ENCODE measurements at places on chromosomes 5 and 9. TPM values are rescaled to one million over a fixed set of nuclear protein-coding genes. Genes with fewer than 3 reads are reported as not detected.
A peak's percentile ranks its signal among the peaks of the same experiment; 100 is the strongest.

DNA sequence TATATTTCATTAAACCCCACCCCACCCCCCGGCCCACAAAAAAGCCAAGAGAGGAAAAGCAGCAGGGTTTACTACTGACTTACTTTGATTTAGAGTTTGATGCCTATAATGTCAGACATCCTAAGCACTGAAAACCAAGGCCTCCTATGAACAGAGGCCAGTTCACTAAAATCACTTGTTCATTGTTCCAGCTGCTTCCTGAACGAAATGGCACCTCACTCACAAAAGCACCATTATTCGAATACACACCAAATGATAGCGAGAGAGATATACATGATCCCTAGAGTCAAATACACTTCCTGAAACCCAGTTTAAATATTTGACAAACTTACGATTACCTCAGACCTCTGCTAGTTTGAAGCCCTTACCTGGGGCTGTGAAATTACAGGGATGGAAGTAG lies 66.6 kb downstream of the LPAR1 start:
- no peak overlapping the region for H3K27ac ChIP-seq
- no peak for DNase-seq
- H3K36me3 ChIP-seq: peaks cover 40% of the 10 kb centered on the region
- no peaks in the 10 kb centered on the region for H3K27me3 ChIP-seq
- peaks cover 29% of the 10 kb centered on the region for H3K4me1 ChIP-seq
- H3K4me3 ChIP-seq: no peak overlapping the region

- no peak overlapping the region for H3K27ac ChIP-seq
- no peak overlapping the region for H3K4me3 ChIP-seq
- H3K4me1 ChIP-seq: no peaks in the 10 kb centered on the region
- no peaks in the 10 kb centered on the region for H3K36me3 ChIP-seq
These were observed 617.0 kb upstream of the CDH18 start for GRCh38 chr5:20604992-20605391.

- H3K4me3 ChIP-seq: no peak overlapping the region
- H3K36me3 ChIP-seq: no peaks in the 10 kb centered on the region
- DNase-seq: peak; percentile 9
- no peak overlapping the region for H3K27ac ChIP-seq
These were observed 57.2 kb upstream of the HAPLN1 start for GRCh38 chr5:83777856-83778255.

DNA sequence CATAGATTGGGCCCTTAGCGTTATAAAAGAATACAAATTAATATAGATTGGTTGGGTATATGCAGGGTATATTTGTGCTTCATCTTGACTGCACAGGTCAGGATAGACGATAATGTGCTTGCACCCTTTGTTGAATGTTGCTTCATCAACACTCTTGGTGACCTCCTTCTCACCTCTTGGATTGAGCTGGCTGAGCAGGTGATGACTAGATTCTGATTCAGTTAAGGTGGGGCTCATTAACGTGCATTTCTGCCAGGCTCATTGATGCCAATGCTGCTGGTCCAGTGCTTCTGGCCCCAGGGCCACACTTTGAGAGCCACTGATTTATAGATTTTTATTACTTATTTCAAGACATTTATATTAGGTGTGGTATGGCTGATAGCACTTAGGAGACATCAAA lies 27.7 kb downstream of the PCSK5 start:
- no peak overlapping the region for H3K27ac ChIP-seq
- DNase-seq: no peak

GRCh38 chr5:81783401-81783800 lies 32.5 kb upstream of the SSBP2 start:
- peak overlapping the region; percentile 12 for H3K4me3 ChIP-seq
- no peak for DNase-seq
- H3K27ac ChIP-seq: peak overlapping the region; percentile 33
- H3K4me1 ChIP-seq: peaks cover 36% of the 10 kb centered on the region
- H3K27me3 ChIP-seq: no peaks in the 10 kb centered on the region

DNA sequence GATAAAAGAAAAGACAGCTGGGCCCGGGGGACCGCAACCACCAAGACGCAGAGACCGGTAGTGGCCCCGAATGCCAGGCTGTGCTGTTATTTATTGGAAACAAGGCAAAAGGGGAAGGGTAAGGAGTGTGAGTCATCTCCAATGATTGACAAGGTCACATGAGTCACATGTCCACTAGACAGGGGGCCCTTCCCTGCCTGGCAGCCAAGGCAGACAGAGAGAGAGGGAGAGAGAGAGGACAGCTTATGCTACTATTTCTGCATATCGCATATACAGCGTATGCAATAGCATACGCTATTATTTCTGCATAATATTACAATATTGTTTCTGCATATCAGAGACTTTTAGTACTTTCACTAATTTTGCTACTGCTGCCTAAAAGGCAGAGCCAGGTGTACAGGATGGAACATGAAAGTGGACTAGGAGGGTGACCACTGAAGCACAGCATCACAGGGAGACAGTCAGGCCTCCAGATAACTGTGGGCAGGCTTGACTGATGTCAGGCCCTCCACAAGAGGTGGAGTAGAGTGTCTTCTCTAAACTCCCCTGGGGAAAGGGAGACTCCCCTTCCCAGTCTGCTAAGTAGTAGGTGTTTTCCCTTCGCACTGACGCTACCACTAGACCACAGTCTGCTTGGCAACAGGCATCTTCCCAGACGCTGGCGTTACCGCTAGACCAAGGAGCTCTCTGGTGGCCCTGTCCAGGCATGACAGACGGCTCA lies 50.3 kb downstream of the RFX3 start:
- H3K27ac ChIP-seq: no peak overlapping the region
- no peaks in the 10 kb centered on the region for H3K36me3 ChIP-seq
- no peak for DNase-seq

DNA sequence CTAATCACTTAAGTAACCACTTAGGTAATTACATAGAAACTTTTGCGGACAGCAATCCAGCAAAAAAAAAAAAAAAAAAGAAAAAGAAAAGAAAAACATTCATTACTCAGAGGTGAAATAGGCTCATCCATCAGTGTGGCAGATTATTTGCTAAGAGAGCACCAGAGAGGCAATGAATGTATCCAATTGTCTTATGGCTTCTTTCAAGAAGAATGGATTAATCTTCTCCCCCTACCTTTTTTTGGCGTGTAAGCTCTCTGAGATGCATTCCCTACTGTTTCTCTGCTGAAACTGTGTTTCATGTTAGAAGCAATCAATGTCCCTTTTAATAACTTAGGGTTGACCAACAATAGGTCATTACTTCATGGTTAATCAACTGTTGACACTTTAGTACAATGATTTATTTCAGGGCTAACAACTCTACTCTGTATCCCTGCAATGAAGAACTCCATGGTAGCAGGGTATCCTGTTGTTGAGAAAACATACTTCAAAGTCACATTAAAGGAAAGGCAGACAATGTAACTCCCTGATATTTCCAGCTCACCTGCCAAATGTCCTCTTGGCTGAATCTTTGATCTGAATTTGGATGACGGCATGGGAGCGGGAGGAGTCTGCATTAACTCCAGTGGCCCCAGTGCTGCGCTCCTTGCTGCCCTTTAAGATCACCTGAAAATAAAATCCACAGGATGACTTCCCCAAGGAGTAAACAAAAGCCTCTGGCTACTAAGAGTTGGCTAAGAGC lies 57.6 kb downstream of the KIF24 start:
- no peak overlapping the region for H3K27ac ChIP-seq
- H3K36me3 ChIP-seq: no peaks in the 10 kb centered on the region
- no peak overlapping the region for H3K4me3 ChIP-seq
- no peaks in the 10 kb centered on the region for H3K27me3 ChIP-seq
- H3K4me1 ChIP-seq: no peaks in the 10 kb centered on the region
- no peak for DNase-seq

The CDKN2AIPNL gene
- 17.4 TPM for total RNA-seq

GRCh38 chr5:118832974-118833373 lies 155.4 kb downstream of the DTWD2 start:
- H3K36me3 ChIP-seq: no peaks in the 10 kb centered on the region
- H3K4me1 ChIP-seq: no peaks in the 10 kb centered on the region
- DNase-seq: no peak
- H3K4me3 ChIP-seq: no peak overlapping the region
- H3K27me3 ChIP-seq: no peaks in the 10 kb centered on the region

- DNase-seq: no peak
- H3K4me1 ChIP-seq: peaks cover 8% of the 10 kb centered on the region
- peaks cover 23% of the 10 kb centered on the region for H3K27me3 ChIP-seq
- H3K36me3 ChIP-seq: no peaks in the 10 kb centered on the region
These were observed 12.4 kb upstream of the PTPN3 start for GRCh38 chr9:109510506-109510905.

The PIP5KL1 gene
- 3.5 TPM for total RNA-seq

- no peaks in the 10 kb centered on the region for H3K36me3 ChIP-seq
- no peaks in the 10 kb centered on the region for H3K4me1 ChIP-seq
- H3K4me3 ChIP-seq: no peak overlapping the region
- no peak overlapping the region for H3K27ac ChIP-seq
- H3K27me3 ChIP-seq: no peaks in the 10 kb centered on the region
- no peak for DNase-seq
These were observed 7.5 kb downstream of the SLC22A5 start for GRCh38 chr5:132376694-132377641.

- no peak overlapping the region for H3K4me3 ChIP-seq
- DNase-seq: no peak
- no peaks in the 10 kb centered on the region for H3K4me1 ChIP-seq
These were observed 57.9 kb downstream of the SHC3 start for GRCh38 chr9:89120704-89121103.

GRCh38 chr9:16626577-16627130 lies 243.8 kb downstream of the BNC2 start:
- peak overlapping the region; percentile 18 for H3K4me3 ChIP-seq
- no peaks in the 10 kb centered on the region for H3K36me3 ChIP-seq
- H3K27me3 ChIP-seq: no peaks in the 10 kb centered on the region
- peak; percentile 8 for DNase-seq
- peaks cover 45% of the 10 kb centered on the region for H3K4me1 ChIP-seq

DNA sequence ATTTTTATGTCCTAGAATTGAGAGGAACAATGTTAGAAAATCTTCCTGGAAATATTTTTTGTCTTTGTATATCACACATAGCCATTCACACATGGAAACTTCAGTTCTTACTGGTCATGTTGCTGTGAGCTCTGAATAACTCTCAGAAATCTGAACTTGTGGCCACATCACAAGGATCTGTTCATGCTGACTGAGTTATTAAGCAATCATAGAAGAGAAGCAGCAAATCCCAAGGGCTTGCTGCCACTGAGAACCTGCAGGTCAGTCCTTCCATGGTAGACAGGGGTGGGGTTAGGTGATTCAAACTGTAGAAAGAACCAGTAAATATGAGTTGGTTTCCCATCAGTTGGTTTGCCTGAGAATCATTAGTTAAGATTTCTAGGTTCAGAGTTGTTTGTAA lies 27.6 kb downstream of the SGCD start:
- H3K4me1 ChIP-seq: peaks cover 10% of the 10 kb centered on the region
- H3K4me3 ChIP-seq: no peak overlapping the region
- H3K27ac ChIP-seq: no peak overlapping the region
- no peak for DNase-seq
- H3K36me3 ChIP-seq: no peaks in the 10 kb centered on the region

- no peak for DNase-seq
- H3K36me3 ChIP-seq: peaks cover 14% of the 10 kb centered on the region
- no peaks in the 10 kb centered on the region for H3K27me3 ChIP-seq
- no peak overlapping the region for H3K27ac ChIP-seq
- no peak overlapping the region for H3K4me3 ChIP-seq
- no peaks in the 10 kb centered on the region for H3K4me1 ChIP-seq
These were observed 3.7 kb upstream of the BAAT start for GRCh38 chr9:101388507-101388993.

- DNase-seq: no peak
- no peaks in the 10 kb centered on the region for H3K27me3 ChIP-seq
- H3K27ac ChIP-seq: peak overlapping the region; percentile 97
- H3K4me3 ChIP-seq: no peak overlapping the region
- no peaks in the 10 kb centered on the region for H3K36me3 ChIP-seq
These were observed 28.4 kb downstream of the RUSC2 start for GRCh38 chr9:35518225-35518821.

DNA sequence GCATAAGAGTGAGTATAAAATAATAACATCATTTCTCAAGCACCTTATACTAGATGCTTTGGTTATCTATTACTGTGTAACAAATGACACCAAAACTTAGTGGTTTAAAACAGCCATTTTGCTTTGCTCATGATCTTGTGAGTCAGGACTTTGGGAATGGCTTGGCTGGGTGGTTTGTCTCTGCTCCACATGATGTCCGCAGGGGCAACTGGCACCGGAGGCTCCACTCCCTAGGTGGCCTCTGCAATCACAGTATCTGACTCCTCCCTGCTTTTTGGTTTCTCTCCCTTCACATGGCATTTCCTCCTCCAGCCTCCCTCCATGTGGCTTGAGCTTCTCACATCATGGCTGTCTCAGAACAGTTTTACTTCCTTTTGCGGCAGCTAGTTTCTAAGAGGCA lies 259.5 kb downstream of the GAS1 start:
- no peaks in the 10 kb centered on the region for H3K36me3 ChIP-seq
- H3K4me1 ChIP-seq: no peaks in the 10 kb centered on the region
- H3K27me3 ChIP-seq: peaks cover 4% of the 10 kb centered on the region
- no peak for DNase-seq
- H3K27ac ChIP-seq: no peak overlapping the region
- no peak overlapping the region for H3K4me3 ChIP-seq

The FAM219A gene
- 8.5 TPM for total RNA-seq

DNA sequence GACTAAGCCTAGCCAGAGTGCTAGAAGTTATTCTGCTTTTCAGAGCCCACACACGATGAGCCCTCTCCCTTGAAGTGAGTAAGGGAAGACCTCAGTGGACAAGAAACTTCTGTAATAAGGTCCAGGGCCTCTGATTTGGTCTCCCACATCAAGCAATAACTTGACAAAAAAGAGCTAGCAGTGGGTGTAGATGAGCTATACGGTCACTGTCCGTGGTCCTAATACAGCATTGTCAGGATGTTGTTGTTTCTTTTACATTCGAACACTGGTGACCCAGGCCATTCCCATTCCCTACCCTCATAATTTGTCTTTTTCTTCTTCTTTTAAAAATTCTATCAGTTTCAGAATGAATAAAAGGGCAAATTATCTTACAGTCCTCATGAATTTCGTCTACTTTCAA lies 5.2 kb downstream of the PCSK1 start:
- peaks cover 18% of the 10 kb centered on the region for H3K4me1 ChIP-seq
- H3K27ac ChIP-seq: no peak overlapping the region
- DNase-seq: no peak
- H3K4me3 ChIP-seq: no peak overlapping the region

DNA sequence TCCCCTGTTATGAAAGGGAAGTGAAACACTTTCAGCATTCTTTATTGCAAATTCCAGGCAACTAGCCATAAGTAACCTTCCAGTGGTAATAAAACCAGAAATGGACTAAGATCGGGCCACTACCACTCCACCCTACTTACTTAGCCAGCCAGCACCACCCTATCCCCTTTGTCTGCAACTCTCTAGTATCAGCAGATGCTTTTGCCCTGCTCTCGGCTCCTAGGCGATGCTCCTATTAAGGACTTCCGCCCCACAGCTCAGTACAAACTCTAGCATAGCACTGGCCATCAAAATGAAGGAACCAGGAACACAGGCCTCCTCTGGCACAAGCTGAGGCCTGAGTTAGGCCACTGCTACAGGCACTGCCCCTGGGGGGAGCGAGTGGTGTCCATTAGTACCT lies 81.2 kb downstream of the GLDC start:
- H3K4me1 ChIP-seq: peaks cover 52% of the 10 kb centered on the region
- H3K36me3 ChIP-seq: no peaks in the 10 kb centered on the region
- H3K4me3 ChIP-seq: no peak overlapping the region
- H3K27me3 ChIP-seq: no peaks in the 10 kb centered on the region
- DNase-seq: no peak
- peak overlapping the region; percentile 100 for H3K27ac ChIP-seq

GRCh38 chr9:69049094-69049493 lies 13.5 kb downstream of the FXN start:
- no peak overlapping the region for H3K4me3 ChIP-seq
- DNase-seq: no peak
- H3K36me3 ChIP-seq: peaks cover 13% of the 10 kb centered on the region
- H3K27me3 ChIP-seq: no peaks in the 10 kb centered on the region
- H3K4me1 ChIP-seq: peaks cover 10% of the 10 kb centered on the region

Data from osteoblast (primary cell).